ENCODE measurements at places on chromosomes 3 and 15. TPM values are rescaled to one million over a fixed set of nuclear protein-coding genes. Genes with fewer than 3 reads are reported as not detected.

- no peaks in the 10 kb centered on the region for H3K4me1 ChIP-seq
- no peak overlapping the region for H3K27ac ChIP-seq
- H3K27me3 ChIP-seq: no peaks in the 10 kb centered on the region
- no peaks in the 10 kb centered on the region for H3K36me3 ChIP-seq
- H3K4me3 ChIP-seq: no peak overlapping the region
Measured at GRCh38 chr3:27147215-27147614, 222.0 kb downstream of the NEK10 start.

GRCh38 chr3:46496746-46497555, 825 bp upstream of the RTP3 start:
- no peak overlapping the region for H3K27ac ChIP-seq
- no peak for DNase-seq
- no peaks in the 10 kb centered on the region for H3K36me3 ChIP-seq
- H3K4me1 ChIP-seq: peaks cover 5% of the 10 kb centered on the region
- no peak overlapping the region for H3K4me3 ChIP-seq

DNA sequence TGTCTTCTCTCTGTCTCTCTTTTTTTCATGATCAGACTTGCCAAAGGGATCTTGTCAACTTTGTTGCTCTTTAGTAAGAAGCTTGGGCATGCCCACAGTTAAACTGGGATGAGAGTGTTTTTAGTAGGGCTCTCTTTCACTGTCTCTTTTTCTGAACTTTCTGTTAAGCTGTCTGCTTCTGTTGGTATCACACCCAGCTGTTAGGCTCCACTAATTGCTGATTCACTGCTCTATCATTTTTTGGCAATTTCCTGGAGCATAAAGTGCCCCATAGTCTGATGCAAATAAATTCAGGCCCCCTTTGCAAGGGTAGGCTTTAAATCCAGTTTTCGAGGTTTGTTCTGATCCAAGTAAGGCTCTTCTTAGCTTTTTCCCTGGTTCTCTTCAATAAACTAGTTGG, 360.4 kb upstream of the ADAMTS9 start:
- H3K36me3 ChIP-seq: no peaks in the 10 kb centered on the region
- DNase-seq: no peak
- no peak overlapping the region for H3K4me3 ChIP-seq
- H3K27ac ChIP-seq: no peak overlapping the region
- H3K27me3 ChIP-seq: no peaks in the 10 kb centered on the region
- no peaks in the 10 kb centered on the region for H3K4me1 ChIP-seq

DNA sequence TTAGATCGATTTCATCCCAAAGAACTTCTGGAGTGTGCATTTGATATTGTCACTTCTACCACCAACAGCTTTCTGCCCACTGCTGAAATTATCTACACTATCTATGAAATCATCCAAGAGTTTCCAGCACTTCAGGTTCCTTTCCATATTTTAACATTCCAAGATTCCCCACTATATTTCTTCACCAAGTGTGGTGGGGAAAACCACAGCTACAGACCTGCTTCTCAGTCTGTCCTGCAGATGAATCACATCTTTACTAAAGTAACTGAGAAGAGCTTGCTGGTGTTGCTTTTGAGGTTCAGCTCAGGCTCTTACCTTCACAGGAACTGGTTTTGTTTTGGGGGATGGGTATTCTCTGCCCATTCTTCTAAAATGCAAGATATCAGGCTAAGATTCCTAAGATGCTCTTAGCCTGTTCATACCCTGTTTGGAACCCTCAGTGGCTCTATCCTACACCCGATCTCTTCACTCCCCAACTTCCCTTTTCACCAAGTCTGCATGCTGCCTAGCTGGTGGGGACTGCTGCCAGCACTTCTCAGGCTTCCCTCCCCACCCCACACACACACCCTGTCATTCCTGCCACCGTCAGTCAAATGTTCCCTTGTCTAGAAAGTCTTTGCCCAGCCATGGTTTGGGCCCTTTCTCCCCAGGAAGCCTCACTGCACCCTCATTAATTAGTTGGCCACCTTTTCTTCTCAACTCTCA, 30.8 kb downstream of the SRP14 start:
- H3K27ac ChIP-seq: no peak overlapping the region
- peaks cover 7% of the 10 kb centered on the region for H3K36me3 ChIP-seq
- H3K4me3 ChIP-seq: no peak overlapping the region
- no peaks in the 10 kb centered on the region for H3K4me1 ChIP-seq

The MCF2L2 gene
- 2.8 TPM for total RNA-seq

The TNIK gene
- total RNA-seq: 19.2 TPM

Data from CD8-positive, alpha-beta memory T cell (primary cell).